ENCODE measurements at places on chromosomes 4 and X.

DNA sequence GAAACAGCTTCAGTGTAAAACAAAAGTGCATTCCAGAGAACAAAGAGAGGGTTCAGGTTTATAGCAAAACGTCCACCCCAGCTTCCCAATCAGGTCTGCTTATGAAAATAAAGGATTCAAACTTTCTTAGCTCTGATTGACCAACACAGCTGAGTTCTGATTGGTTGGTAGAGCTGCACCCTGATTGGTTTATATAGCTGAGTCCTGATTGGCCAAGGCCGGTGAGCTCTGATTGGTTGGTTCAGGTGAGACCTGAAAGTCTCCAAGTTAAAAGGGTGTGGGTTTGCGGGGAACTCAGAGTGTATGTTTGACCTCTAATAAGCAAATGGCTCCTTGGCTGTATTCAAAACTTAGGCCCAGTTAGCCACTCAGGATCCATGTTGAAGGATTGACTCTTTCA lies 20.9 kb downstream of the CLRN2 start:
- no peak for DNase-seq

DNA sequence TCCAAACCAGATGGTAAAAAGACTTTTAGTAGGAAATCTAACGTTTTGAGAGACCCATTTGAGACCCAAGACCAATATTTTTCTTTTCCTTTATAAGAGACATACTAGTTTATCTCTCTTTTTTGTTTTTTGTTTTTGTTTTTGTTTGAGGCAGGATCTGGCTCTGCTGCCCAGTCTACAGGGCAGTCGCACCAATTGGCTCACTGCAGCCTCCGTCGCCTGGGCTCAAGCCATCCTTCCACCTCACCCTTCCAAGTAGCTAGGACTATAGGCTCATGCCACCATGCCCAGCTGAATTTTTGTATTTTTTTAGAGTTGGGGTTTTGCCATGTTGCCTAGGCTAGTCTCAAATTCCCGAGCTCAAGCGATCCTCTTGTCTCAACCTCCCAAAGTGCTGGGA lies 77.2 kb upstream of the FHDC1 start:
- DNase-seq = no peak

DNA sequence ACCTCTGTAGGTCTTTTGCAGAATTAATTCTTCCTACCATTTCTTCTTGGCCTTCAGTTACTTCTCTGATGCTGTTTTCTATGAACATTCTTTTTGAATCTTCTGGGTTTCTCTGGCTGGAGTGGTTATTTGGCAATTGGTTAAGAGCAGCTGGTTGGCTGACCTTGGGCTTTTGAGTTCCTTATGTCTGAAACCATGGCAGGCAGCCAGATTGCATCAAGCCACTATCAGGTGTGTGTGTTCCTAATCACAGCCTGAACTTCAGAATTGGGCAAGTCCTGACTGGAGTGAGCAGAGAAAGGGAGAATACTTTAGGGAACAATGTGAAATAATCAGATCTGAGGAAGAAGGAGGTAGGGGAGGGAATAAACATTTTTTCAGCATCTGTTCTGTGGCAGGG lies 90.2 kb downstream of the ARHGAP10 start:
- no peak for DNase-seq

DNA sequence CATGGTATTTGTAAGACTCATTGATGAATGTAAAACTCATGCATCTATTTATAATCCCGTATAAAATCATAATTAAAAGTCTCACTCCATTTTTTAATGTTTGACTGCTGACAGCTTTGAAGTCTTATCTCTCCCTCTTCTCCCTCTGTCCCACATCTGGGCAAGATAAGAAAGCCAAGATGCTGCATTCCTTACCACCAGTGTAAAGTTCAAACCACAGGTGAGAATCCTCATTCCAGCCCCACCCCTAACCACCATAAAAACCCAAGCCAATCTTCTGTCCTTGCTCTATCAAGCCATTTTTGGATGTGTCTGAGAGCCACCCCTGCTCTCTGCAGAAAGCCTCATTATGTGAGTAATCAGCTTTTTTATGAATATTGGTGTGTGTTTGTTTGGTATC lies 59.3 kb upstream of the MAGED1 start:
- no peak for DNase-seq

DNA sequence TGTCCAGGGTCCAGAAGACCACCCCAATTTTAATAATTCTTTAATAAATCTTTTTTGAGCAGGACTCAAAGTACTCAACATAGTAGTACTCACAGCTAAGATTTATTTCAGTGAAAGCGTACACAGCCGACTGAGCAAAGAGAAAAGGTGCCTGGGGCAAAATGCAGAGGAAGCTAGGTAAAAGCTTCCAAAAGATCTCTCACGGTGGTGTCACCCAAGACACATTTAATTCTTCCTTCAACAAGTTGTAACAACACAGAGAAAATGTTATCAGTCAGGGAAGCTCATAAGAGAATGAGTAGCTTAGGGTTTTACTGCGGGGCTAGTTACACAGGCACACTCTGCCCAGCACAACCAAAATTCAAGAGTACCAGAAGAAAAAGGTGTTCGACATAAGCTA lies 201.1 kb downstream of the OPHN1 start:
- no peak for DNase-seq

- peak; percentile 7 for DNase-seq
Observed at GRCh38 chrX:101595739-101596419, 21.9 kb downstream of the ARMCX6 start.

DNA sequence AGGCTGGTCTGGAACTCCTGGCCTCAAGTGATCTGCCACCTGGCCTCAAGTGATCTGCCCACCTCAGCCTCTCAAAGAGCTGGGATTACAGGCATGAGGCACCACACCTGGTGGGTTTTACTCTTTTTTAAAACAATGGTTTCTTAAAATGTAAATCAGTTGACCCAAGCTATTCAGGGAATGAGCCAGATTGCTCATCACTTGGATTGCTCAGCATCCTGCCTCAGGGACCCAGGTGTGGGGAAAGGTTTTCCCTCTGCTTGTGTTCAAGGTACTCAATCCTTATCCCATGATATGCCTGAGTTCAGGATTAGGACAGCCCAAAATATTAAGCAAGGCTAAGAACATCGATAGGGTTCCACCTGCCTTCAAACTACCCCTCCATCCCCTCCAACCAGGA lies 67.4 kb downstream of the CHRNA9 start:
- no peak for DNase-seq

- no peak for DNase-seq
Observed at GRCh38 chr4:76494243-76494642, 59.2 kb downstream of the SHROOM3 start.

DNA sequence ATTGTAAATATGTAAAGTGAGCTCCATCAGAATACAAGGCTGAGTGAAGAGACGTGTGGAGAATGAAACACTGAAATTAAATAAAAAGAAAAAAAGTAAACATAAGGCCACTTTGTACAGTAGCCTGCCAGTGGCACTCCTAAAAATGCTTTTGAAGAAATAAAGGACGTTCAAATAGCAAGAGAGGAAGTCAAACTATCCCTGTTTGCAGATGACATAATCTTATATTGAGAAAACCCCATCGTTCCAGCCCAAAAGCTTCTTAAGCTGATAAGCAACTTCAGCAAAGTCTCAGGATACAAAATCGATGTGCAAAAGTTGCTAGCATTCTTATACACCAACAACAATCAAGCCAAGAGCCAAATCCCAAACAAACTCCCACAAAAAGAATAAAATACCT lies 24.2 kb downstream of the RASSF6 start:
- DNase-seq = no peak

- DNase-seq = no peak
Observed at GRCh38 chrX:41335958-41336331, 2.0 kb downstream of the DDX3X start.

DNA sequence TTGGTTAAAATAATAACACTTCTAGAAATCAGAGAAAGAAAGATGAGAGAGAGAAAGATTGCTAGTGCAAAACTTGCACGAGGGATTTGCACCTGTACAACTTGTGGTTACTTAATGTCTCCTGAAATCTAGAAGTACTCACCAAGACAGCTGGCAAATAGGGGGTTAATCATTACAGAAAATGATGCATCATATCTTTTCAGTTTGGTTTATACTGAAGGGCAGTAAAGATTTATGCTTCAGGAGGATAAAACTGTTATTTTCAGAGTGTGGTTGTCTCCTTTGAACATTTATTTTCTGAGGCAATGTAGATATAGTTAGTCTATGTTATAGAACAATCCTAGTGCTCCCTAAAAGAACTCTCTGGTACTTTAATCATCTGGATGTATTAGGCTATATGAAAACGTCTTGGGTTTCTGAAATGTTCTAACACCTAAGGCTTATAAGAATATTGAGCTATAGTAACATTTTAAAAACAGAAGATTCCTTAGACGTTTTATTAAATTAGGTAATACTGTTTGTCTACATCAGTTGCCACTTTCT lies 13.3 kb downstream of the ATOH1 start:
- no peak for DNase-seq

GRCh38 chrX:40748977-40749376 lies 13.6 kb upstream of the MED14 start:
- DNase-seq = no peak

DNA sequence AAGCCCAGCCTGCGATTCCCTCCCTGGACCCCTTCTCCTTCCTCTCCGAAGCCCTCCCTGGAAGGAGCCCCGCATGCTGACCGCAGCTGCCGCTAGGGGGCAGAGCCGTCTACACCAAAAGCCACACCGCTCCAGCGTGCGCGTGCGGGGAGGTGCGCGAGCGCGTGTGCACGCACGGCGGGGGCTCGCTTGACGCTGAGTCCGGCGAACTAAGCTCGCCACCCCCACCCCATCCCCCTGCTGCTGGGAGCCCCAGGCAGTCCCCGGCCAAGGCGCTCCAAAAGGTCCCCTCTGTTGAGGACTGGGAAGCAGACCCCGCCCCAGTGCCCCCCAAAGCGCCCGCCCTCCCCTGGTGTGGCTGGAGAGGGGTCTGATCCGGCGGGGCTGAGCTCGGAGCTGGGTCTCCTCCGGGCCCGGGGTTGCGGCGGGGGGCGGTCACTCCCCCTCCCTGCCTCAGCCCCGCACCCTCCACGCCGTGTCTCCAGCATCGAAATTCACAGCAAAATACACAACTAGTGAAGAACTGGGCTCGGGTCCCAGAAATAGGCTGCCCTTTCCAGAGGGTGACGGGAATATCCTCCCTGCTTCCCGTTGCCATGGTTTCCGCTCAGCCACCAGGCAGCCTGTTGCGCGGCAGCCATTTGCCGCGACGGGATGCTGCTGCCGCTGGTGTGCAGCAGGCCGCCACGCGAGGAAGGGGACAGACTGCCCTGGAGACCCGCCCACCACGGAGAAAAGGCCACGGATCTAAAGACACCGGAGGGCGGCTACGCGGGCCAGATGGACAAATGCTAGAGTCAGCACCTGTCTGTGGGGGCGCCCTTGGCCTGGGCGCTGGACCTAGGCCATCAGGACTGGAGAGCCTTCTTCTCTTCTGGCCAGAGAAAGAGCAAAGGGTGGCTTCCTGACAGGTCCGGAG lies 11.2 kb upstream of the CCNQ start:
- peak; percentile 60 for DNase-seq

DNA sequence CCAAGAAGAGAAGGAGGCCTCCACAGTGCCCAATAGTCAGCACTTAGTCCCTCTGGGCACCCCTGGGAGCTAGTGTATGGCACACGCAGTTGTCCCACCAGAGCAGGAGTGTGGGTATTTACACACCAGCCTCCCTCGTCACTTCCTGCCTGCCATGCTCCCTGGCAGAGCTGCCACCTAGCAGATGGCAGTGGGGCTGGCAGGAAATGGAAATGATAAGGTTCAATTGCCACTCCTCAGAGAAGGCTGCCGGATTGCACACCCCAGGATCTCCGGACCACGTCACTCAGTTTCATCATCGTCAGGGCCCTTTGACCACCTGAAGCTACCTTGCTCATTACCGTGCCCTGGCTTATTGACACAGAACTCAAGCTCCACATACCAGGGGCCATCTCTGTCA lies 173.3 kb upstream of the PSAPL1 start:
- DNase-seq = no peak

- DNase-seq = peak; percentile 9
Observed at GRCh38 chr4:114312338-114312737, 286.3 kb upstream of the UGT8 start.

DNA sequence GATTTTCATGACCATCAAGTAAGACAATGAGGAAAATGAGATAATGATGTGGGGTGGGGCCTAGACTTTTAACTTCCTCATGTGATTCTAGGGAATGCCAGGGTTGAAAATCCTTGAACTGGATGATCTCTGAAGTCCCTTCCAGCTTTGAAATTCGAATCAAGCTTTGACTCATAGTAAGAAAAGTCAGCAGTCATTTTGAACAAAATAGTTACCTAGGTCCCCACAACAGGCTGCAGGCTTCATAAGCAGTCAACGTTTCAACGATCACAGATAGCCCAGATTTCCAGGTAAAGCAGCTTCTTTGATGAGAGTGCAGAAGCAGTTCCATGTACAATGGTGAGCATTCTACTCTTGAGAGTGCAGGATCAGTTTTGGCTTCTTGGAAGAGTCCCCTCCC lies 93.7 kb downstream of the GRIA3 start:
- no peak for DNase-seq

GRCh38 chr4:75036046-75036830 lies 103.3 kb downstream of the PARM1 start:
- no peak for DNase-seq

DNA sequence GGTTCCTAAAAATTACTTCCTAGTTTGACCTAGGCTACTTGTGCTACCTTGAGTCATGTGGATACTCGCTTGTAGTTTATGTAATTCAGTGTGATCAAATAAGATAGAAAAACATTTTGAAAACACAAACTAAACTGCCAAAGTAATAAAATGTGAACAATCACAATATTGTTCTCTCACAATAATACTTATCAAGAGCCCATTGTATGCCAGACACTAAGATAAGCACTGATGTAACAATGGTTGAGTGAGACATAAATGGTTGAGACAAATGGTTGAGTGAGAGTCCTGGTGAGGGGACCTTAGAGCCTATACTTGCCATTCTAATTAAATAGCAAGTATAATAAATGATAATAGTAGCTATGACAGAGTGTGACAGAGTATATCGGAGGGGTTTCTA lies 41.7 kb downstream of the RFC1 start:
- DNase-seq = no peak

DNA sequence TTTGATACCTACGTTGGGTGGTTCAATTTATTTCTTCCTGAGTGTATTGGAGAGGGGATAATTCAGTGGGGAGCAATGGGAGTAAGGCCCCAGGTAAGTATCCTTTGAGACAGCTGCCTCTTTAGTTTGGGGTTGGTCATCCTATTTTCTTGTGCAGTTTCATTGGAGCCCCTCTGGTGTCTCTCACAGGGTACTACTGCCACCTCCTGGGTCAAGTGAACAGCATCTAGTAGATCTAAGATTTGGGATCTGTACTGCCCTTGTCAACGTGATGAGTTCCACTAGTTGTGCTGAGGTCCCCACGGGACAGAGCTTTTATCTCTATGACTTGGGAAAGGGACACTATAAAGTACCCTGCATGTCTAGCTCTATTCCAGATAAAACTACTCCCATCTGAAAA lies 80.6 kb downstream of the PBDC1 start:
- DNase-seq = no peak

DNA sequence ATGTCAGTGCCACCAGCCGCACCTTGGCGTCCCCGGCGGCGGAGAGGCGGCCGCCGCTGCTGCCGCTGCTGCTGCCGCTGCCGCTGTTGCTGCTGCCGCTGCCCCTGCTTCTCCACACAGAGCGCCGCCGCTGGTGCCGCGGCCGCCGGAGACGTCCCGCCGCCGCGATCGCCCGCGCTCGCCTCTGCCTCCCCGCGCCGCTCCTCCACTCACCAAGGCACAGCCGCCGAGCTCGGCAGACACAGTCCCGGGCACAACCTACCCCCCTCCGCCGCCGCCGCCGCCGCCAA lies at the start of gene PPP3CA:
Gene PPP3CA (minus strand): TSS at position 260 of the 290 bp plus-strand sequence.
- no peak for DNase-seq

GRCh38 chr4:174210354-174210753 lies 73.1 kb downstream of the FBXO8 start:
- no peak for DNase-seq
